ENCODE measurements at places on chromosomes 11 and 22.

- peak; percentile 88 for DNase-seq
Measured at GRCh38 chr11:66124564-66124963, 54.5 kb downstream of the PACS1 start.

GRCh38 chr11:19953909-19954308, 206.4 kb downstream of the DBX1 start:
- DNase-seq = peak; percentile 81

GRCh38 chr11:100769165-100769564, 82.1 kb downstream of the ARHGAP42 start:
- no peak for DNase-seq

GRCh38 chr11:118846181-118846935, 37.3 kb upstream of the CXCR5 start:
- no peak for DNase-seq

GRCh38 chr11:393219-394033, 583 bp upstream of the PKP3 start:
- DNase-seq = peak; percentile 85

Data from bronchial epithelial cell (primary cell).